ENCODE measurements at places on chromosomes 11 and 22.
A peak's percentile ranks its signal among the peaks of the same experiment; 100 is the strongest.

DNA sequence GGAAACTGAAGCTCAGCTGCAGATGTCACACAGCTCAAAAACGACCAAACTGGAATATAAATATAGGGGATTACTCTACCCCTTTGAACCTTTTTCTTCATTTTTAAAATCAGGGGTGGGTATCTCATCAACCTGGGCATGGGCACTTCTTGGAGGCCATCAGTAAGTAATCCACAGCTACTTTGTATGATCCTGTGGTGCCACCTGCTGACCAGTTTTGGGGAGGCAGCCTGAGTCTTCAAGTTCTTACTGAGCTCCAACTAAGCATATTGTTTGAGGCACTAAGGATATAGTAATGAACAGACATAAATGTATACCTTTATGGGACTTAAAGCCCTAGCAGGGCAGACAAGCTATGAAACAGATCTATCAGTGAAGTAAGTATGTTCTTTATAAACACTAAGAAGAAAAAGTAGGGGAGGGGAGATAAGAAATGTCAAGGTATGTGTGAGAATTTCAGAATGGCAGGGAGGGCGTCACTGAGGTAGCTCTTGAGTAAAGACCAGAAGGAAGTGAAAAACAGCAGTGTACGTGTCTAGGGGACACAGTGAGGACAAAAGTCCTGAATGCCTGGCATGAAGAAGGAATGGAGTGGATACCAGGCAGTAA lies 18.4 kb downstream of the TUB start:
- peak; percentile 60 for DNase-seq

- peak; percentile 48 for DNase-seq
Measured at GRCh38 chr11:57597916-57598830, 688 bp downstream of the SERPING1 start.

GRCh38 chr11:75946531-75947530 lies 131.8 kb downstream of the UVRAG start:
- DNase-seq, result no peak

DNA sequence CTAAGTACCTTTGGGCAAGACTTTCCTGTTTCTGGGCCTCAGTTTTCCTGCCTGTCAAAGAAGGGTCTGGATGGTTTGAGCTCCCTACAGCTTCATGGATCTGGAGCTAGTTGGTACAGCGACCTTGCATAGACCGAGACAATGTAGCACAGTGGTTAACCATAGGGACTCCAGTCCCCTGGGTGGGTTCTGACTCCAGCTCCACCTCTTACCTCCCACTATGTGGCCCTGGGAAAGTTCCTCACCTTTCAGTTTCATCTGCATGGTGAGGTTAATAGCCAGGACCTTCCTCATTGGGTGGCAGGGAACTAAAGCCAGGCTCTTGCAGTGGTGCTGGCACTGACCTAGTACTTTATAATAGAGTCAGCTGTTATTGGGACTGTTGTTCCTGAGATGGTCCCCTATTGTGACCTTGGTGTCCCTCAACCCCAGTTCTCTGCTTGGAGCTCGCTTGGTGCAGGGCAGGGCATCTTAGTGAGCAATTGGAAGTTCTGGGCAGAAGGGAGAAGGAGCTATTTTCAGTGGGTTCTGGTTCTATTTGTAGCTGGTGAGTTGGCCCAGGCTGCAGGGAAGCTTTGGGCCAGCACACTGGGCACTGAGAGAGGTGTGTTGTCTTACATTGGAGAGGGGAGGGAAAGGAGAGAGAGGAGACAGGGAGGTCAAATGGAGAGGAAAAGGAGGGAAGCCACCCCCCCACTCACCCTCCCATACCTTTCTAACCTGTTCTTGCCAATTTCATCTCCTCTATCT lies 10.7 kb upstream of the MTMR3 start:
- no peak for DNase-seq

DNA sequence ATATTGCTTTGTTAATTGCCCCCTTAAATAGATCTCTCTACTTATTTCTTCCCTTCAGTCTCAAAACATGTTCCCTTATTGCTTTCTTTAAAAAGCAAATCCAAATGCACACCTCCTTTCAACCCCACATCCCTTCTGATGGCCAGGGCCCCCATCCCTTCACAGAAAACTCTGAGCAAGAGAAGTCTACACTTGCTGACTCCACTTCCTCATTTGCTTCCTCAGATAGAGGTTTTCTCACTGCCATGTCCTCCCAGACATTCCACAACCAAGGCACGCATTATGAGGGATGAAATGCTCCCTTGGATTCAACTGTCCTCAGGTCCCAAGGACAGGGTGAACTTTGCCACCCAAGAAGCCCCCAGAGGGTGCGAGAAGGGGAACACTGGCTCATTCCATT lies 43.1 kb downstream of the CSNK2A3 start:
- DNase-seq, result no peak

DNA sequence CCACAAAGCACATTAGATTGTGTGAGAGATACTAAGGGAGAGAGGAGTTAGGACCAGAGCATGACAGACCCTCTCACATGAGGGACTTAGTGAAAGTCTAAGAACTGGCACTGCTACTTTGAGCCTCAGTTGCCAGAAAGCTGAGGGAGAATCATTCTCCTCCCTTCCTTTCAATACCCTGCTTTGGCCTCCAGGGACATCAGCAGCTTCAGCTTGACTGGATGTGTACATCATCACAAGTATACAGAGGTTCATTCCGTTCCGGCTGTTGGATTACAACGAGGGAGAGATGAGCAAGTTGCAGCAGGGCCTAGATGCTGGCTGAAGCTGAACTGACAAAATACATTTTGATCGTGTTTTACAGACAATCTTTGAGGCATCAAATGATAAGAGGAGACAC lies 15.7 kb upstream of the ANO5 start:
- peak; percentile 22 for DNase-seq

GRCh38 chr11:102807921-102808320 lies 10.0 kb upstream of the MMP1 start:
- no peak for DNase-seq

- DNase-seq, result no peak
Measured at GRCh38 chr11:33830903-33831648, 56.8 kb upstream of the FBXO3 start.

DNA sequence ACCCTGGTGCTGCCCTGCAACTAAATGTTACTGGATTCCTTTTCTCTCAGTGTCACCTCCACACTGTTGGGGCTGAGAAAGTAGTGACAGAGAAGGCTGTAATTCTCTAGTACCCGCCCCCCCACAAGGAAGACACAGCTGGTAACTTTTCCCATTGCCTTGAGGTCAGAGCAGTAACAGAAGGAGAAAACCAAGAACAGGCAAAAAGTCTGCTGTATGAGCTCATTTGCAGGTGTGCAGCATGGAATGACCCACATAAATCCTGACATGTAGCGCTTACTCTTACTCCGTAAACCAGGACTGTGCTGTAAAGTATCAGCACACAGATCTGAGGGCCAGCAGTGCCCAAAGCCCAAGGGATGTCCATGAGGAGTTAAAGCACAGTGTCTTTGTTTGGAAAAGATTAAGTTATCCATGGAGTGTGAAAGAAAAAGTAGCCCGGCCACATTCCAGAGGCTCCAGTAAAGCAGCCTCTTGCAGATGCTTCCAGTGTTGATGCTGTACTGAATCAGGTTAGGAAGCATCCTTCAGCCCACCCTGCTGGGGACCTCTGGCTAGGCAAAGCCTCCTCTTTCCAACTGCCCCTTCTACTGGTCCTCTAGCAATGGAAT lies 120.7 kb downstream of the PLEKHA7 start:
- DNase-seq, result no peak

DNA sequence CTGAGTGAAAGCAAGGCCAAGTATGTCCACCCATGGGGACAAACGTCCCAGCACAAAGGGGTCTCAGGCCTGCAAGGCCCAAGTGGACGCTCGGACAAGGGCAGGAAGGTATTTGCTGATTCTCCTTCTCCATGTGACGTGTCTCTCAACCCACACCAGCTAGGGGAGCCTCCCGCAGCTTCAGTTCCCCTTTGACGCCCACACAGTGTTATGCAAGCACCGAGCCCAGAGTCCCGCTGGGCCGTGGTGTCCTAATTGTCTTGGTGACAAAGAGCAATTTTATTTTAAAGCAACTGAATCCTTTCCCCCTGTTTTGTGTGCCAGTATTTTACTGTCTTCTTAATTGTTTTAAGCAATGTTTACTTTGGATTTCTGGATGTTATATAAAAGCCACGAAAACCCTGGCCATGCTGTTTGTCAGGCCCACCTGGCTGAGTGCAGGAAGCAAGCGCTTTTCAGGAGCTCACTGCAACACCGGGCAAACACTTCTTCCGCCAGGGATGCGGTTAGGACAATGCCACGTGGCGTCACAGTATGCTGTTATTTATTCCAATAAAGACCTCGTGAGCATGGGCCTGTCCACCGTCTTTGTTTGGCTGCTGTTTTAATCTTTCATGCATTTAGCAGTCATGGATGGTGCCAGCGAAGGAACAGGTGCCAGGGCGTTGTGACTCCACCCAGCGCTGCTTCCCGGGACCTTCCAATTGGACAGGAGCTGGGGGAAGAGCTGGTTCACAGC lies 8.2 kb upstream of the PARVG start:
- no peak for DNase-seq

GRCh38 chr22:37905534-37906363 lies at the start of gene MICALL1:
TSS of gene MICALL1 (plus strand) at chr22:37906297. CDS start at chr22:37906423, 126 bp downstream.
- DNase-seq, result peak; percentile 90

DNA sequence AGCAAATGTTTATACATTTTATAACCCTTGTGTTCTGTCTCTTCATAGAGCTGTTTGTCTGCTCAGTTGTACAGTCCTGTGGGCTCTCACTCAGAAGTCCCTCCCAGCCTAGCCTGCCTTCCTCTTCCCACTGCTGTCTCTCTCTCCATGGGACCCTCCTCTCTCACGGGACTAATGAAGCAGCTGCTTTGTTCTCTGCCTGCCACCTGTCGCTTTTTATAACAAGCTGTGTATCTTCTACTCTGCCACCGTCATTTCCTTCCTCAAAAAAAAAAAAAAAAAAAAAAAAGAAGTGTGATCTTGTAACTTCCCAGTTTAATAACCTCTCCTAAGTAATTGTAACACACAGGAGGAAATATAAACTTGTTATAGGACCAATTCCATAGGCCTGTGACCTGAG lies 92.2 kb upstream of the ALKBH3 start:
- no peak for DNase-seq

- DNase-seq, result no peak
Measured at GRCh38 chr22:36811094-36811800, 5.6 kb downstream of the PVALB start.

DNA sequence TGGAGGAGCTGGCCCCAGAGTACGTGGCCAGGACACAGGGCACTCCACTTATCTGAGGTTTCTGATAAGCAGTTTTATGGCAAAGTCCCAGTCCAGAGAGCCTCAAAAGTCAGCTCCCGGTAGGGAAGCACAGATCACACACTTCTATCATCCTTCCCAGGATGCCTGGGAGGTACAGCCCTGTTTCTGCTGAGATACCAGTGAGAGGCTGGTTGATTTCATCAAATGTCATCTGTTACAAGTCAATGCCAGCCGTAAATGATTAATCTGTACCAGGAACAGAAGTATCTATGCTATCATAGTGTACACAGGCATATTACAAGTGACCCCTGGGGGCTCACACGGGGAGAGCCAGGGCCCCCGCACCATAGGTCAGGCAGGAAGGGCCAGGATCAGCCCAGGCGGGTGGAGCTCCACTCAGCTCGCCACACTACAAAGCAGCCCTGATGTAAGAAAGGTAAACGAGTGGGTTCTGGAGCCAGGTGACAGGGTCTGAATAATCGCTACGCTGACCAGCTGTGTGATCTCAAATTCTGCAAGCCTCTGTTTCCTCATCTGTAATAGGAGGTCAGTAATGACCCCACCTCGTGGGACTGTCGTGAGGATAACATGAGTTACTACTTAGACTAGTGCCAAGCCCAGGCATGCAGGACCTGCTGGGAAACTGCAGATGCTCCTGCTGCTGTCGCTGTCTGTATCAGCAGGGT lies 17.6 kb downstream of the PLA2G6 start:
- DNase-seq, result no peak

GRCh38 chr11:61587951-61588727 lies 7.3 kb upstream of the SYT7 start:
- DNase-seq, result peak; percentile 72

- no peak for DNase-seq
Measured at GRCh38 chr11:64611869-64612646, 21.0 kb downstream of the SLC22A12 start.

- DNase-seq, result no peak
Measured at GRCh38 chr11:112745973-112746372, 215.2 kb upstream of the NCAM1 start.

- no peak for DNase-seq
Measured at GRCh38 chr22:32396255-32396654, 15.8 kb downstream of the RTCB start.

- no peak for DNase-seq
Measured at GRCh38 chr22:36942556-36942955, 29.1 kb downstream of the CSF2RB start.

- DNase-seq, result no peak
Measured at GRCh38 chr11:44787981-44788380, 61.2 kb downstream of the TSPAN18 start.

- DNase-seq, result no peak
Measured at GRCh38 chr11:8263109-8263768, 439 bp downstream of the LMO1 start.

DNA sequence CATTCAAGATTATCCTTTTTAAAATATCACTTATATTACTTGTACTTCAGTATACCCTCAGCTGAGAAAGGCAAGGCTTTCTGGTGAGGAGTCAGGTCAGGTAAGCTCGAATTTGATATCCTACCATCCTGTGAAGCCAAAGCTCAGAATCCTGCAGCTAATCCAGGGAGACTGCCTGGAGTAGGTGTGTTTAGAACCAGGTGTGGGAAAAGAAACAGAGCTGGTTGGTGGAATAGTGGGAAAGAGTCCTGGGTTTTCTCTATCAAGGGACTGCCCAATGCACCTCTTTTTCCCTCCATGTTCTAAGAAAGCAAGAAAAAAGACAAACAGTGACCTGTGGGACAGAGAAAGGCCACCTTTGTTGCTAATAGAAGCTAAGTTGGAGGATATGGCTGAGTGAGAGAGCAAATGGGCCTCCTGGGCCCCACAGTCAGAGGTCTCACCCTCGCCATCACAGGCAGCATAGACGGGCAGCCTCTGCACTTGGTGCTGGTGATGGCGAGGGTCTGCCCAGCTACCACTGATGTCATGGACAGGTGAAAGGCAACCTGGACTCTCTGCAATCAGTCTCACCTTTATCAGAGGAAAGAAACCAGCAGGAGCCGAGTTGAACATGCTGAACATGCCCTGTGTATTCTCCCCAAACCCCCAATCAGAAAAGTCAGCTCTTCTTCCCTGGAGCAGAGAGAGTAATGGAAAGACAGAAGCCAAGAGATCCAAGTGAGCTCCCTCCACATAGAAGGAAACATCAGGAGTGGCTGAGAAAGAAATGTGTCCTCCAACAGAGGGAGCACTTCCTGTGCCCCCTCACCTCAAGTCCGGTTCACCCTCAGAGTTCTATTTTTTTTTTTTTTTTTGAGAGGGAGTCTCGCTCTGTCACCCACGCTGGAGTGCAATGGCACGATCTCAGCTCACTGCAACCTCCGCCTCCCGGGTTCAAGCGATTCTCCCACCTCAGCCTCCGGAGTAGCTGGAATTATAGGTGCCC lies 491.3 kb downstream of the BUD13 start:
- no peak for DNase-seq

GRCh38 chr11:72627594-72628281 lies 46.5 kb downstream of the PDE2A start:
- DNase-seq, result no peak

- DNase-seq, result peak; percentile 19
Measured at GRCh38 chr22:23431337-23432072, 148.6 kb downstream of the IGLL1 start.

All from HEK293T (cell line).